ENCODE measurements at places on chromosomes 3 and 15.

- DNase-seq, result no peak
Measured at GRCh38 chr15:48954538-48954937, 9.2 kb downstream of the SHC4 start.

GRCh38 chr3:153960458-153961074 is 160.6 kb upstream of the ARHGEF26 start:
- DNase-seq, result no peak

- no peak for DNase-seq
Measured at GRCh38 chr3:17639257-17639656, 103.2 kb downstream of the TBC1D5 start.

DNA sequence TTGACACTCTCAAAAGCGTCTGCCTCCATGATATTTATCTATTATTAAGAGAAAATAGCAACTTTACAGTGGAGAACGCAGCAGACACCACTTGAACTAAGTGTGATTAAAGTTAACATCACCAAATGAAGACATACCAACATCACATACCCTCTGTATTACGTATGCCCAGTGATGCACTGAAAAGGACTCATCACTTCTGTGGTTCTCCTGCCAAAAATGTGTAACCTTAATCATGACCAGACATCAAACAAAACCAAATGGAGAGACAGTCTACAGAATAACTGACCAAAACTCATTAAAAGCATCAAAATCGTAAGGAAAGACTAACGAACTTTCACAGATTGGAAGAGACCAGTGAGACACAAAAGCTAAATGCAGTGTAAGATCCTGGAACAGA is 103.2 kb downstream of the PPP2R3A start:
- no peak for DNase-seq

DNA sequence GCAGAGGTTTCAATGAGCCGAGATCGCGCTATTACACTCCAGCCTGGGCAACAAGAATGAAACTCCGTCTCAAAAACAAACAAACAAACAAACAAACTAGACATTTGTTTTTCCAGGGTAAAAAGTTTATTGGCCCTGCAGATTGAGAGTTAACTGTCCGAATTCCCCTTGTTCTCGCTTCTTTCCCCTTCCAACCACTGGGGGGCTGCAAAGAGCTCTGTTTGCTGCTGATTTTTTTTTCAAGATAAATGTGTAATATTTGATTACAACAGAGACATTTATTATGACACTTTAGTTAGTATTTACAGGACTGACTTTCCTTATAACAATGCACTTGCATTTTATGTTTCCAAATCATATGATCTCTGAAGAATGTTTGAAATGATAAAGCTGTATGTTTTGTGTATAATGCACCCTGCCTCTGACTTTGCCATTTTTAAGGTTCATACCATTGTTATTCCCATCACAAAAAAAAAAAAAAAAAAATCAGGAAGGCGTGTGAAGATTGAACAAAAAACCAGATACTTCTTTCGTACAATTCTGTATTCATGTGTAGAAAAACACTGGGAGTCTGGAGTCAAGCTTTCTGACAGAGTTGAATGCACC is 2.8 kb downstream of the CLSTN2 start:
- DNase-seq, result no peak

DNA sequence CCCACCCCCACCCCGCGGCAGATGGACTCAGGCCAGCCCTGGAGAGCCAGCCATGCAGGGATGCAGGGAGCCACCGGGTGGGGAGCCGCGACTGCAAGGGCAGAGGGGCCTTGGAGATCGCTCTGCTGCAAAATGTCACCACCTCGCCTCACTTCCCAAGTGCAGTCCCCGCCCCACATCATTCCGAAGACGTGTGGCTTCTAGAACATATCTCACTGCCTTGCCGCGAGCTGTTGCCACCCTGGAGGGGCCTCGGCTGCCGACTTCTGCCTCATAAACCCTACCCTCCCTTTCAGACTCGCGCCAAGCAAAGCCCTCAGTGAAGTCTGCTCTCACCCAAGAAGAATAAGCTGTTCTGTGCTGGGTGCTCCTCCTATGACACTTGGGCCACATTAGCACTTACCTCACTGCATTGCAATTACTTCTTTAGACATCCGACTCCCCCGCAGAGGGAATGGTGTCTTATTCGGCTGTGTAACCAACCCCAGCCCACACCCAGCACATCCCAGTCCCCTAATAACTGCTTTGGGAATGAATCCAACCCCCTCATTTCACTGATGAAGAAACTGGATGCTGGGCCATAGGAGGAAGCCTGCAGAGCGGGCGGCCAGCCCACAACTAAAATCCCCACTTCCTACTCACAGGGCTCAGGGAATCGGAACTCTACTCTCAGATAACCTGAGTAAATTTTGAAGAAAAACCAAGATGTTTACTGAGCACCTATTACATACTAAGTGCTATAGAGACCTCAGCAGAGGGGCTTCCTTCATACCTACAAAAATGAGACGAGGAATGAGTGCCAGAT is 8.6 kb downstream of the TLE3 start:
- no peak for DNase-seq

GRCh38 chr15:83973816-83974215 is 261.8 kb upstream of the GOLGA6L4 start:
- no peak for DNase-seq

- DNase-seq, result no peak
Measured at GRCh38 chr3:43154980-43155379, 49.1 kb upstream of the POMGNT2 start.

DNA sequence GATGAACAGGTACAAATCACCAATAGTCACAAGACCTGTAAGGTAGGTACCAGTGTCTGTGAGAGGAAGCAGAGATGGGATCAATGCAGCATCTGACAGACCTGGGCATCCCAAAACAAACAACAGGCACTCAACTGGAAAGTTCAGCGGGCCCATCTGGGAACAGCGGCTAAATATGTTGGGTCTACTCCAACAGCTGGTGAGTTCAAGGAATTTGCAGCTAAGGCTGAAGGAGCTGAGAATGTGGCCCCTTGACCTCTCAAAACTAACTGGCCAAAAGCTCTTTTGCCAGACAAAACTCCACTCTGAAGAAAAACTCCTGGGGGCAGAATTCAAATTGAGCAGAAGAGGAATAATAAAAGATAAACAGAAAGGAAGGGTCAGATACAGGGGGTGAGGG is 24.4 kb downstream of the AVEN start:
- no peak for DNase-seq

GRCh38 chr15:80450811-80451321 is 46.7 kb downstream of the ARNT2 start:
- no peak for DNase-seq

- no peak for DNase-seq
Measured at GRCh38 chr3:66863205-66864111, 134.6 kb upstream of the KBTBD8 start.

GRCh38 chr3:108133048-108133369 is 42.2 kb upstream of the CD47 start:
- no peak for DNase-seq

DNA sequence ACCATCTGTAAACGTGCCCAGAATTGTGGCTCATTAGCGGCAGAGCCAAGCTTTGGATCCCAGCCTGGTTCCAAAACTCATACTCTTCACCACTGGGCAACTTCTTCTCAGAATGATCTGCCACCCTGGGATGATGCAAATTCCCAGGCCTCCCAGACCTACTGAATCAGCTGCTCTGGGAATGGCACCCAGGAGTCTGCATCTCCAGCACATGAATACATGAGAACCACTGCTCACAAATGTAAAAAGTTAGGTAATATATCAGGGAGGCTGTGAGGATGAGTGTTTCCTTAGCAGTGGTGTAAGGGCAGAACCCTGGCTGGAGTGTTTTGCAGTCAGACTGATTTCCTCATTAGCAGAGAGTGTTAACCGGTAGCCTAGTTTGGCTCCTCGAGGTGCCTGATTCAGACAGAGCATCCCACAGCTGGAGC is 94.2 kb downstream of the LIPC start:
- no peak for DNase-seq

GRCh38 chr15:31402003-31402402 is 75.4 kb downstream of the KLF13 start:
- DNase-seq, result no peak

- no peak for DNase-seq
Measured at GRCh38 chr3:16522834-16523233, 9.3 kb upstream of the RFTN1 start.

DNA sequence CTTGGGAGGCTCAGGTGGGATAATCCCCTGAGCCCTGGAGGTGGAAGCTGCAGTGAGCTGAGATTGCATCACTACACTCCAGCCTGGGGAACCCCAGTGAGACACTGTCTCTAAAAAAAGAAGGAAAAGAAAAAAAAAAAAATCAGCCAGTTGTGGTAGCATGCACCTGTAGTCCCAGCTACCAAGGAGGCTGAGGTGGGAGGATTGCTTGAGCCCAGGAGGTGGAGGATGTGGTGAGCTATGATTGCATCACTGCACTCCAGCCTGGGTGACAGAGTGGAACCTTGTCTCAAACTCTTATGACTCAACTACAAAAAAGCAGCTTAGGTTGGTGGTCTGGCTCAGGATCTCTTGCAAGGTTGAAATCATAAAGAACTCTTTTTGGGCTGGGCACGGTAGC is 19.3 kb upstream of the GPX1 start:
- peak; percentile 46 for DNase-seq

GRCh38 chr15:44537735-44538240 is 841 bp downstream of the EIF3J start:
- peak; percentile 34 for DNase-seq

DNA sequence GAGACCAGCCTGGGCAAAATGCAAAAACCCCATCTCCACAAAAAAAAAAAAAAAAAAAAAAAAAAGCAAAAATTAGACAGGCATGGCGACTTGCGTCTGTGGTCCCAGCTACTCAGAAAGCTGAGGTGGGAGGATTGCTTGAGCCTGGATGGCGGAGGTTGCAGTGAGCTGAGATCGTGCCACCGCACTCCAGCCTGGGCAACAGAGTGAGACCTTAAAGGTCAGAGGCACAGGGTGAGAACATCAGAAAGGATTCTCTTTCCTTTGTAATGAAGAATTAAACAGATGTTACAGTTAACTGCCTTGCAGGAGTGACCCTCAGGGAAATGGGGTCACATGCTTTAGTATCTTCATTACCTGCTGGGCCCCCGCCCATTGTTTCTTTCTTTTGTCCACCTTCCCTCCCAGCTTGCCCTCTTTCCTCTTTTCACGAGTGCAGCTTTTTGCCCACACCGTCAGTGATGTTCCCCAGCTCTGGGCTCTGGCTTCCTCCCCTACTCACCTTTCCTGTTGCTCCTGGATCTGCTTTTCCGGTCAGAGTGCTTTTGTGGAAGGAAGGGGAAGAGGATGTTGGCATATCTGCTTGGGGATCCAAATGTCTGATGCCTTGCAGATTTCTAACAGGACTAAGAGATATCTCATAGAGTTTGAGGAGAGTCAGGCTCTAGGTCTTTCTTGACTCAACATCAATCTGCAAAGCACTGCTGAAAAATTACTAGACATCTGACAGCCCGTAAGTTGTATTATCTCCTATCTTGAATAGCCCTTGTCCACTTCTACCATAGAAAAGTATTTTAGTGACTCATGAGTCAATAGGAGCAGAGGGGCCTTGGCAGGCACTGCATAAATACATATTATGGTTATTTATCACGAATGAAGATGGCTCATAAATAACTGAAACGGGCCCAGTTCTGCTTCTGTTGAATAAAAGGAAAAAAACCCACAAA is 35.6 kb upstream of the NDUFB4 start:
- no peak for DNase-seq

DNA sequence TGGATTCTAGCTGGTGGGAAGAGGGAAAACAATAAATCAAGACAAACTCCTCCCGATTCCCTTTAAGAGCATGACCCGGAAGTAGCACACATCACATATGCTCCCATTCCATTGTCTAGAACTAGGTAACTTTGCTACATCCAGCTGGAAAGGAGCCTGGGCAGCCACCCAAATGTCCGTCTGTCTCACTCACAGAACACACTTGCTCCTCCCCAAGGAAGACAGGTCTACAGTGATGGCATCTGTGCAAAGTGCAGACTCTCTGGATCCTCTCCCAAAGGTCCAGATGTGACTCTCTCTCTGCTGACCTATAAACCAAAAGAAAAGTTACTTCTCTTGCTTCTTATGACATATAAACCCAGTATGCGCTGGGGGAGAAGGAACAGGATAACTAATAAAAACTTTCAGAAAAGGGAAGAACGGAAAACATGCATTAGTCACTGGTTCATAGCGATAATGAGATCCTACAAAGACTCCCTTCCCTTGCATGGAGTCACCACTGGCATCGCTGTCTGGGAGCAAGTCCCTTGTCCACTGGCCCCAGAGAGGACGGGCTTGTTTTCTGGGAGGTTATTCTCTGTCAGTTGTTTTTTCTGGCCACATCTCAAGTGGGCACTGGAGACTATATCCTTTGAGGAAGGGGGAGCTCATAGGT is 29.8 kb upstream of the EPHB3 start:
- no peak for DNase-seq

GRCh38 chr15:33551860-33552259 is 241.1 kb downstream of the RYR3 start:
- no peak for DNase-seq

GRCh38 chr3:10373686-10374261 is 52.9 kb upstream of the SEC13 start:
- DNase-seq, result no peak

- no peak for DNase-seq
Measured at GRCh38 chr3:53051929-53052328, 6.1 kb upstream of the SFMBT1 start.

DNA sequence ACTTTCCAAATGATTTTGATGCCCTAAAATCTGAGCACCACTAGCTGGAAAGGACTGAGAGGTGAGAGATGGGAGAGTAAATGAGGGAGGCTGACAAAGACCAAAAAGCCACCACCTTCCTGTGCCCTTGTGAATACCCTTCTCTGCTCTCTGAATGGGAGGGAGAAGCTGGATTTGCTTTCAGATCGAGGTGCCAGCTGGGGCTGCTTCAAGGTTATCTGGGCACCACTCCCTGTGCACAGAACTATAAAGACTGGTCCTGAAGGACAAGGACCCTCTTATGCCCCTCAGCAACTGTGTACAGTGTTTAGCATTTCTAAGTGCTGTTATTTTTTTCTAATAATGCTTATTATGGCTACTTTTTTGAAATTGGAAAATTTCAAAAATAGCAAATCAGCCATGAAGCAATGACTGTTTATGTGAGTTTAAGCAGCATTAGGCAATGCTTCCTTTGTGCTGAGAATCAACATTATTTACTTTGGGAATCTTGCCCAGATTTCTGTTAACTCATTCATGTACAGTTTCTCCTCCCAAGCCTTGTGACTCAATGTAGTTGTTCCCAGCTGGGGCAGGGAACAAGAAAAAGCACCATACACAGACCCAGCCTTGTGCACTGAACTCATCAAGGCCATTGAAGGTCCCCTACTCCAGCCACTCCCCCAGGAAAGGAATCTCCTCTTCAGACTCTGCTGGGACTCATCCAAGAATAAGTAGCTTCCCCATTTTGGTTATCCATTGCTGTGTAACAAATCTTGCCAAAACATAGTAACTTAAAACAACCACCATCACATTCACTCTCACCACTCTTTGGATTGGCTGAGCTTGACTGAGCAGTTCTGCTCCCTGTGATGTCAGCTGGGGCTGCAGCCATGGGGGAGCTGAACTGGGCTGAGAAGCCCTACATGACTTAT is 37.3 kb upstream of the CDV3 start:
- no peak for DNase-seq

- DNase-seq, result no peak
Measured at GRCh38 chr3:43207628-43208085, 78.7 kb upstream of the SNRK start.
